ENCODE measurements at places on chromosomes 5 and 9. TPM values are rescaled to one million over a fixed set of nuclear protein-coding genes. Genes with fewer than 3 reads are reported as not detected.

GRCh38 chr9:112446080-112446479, 40.5 kb upstream of the KIAA1958 start:
- no peak for DNase-seq

- no peak for DNase-seq
Measured at GRCh38 chr9:130172858-130173665, 858 bp downstream of the NCS1 start.

PDE6A gene
- not detected for total RNA-seq

- DNase-seq: no peak
Measured at GRCh38 chr5:132093271-132093670, 19.7 kb downstream of the CSF2 start.

DNA sequence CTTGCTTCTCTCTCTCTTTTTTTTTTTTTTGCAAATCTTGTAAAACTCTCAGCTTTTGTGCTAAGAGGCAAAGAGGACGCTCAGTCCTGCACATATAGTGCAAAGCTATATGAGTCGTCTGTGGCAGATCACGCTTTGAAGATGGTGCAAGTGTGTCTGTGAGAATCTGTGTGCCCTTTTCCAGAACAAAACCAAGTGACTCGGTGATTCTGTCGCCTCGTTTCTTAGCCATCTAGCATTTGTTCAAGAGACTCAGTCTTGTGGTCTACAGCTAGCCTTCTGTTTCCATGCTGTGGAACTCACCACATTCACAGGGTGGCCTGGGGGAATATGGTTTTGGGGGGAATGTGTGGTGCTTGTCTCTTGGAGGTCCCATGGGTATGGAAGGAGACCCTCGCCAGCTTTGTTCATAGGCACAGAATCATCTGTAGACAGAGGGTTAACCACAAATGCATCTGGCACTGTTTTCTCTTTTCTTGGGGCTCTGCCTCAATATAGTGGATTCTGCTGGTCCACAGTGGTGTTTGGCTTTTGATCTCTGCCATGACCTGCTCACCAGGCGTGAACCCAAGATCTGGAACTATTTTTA, 82.1 kb downstream of the C9orf152 start:
- DNase-seq: no peak

PRLR gene
- 0.26 TPM for total RNA-seq

CSF2 gene
- total RNA-seq: not detected

SMIM33 gene
- total RNA-seq: 0.24 TPM

MARCOL gene
- not detected for total RNA-seq

GRCh38 chr9:84296146-84296843, 44.3 kb downstream of the SLC28A3 start:
- no peak for DNase-seq

- DNase-seq: no peak
Measured at GRCh38 chr5:120794121-120794520, 330.0 kb downstream of the PRR16 start.

IFNE gene
- not detected for total RNA-seq

CCL21 gene
- total RNA-seq: 151 TPM

All from spleen (tissue), 13 donors.